ENCODE measurements at places on chromosomes 5 and 9.

DNA sequence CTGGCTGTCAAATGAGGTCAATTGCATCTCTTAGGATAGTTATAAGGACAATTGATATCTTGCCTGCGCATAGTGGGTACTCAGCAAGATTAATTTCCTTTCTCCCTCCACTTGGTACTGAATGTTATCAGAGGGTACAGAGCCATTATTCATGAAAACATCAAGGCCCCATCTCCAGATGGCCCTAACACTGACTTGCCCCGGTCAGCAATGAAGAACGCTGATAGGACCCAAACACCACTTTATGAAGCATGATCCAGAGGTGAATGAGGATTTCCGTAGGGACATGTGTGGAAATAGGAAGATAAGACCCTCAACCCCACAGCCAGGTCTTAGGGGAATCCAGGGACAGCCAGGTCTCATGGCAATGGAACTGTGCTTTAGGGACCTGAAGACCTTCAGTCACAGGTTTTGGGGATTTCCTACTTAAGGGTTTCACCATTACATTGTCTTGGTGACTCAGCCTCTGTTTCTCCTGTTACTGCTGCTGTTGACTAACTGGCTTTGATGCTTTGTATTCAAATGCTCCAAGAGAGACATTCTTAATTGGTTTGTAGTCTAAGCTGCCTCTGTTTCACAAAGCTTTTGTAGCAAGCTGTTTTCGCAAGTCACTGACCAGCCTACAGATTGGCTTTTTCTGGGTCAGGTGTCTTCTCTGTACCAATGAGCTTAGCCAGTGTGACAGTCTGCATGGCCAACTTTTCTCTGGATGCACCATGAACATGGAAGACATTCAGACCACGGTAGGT, 35.3 kb upstream of the IQGAP2 start:
- no peak for DNase-seq

DNA sequence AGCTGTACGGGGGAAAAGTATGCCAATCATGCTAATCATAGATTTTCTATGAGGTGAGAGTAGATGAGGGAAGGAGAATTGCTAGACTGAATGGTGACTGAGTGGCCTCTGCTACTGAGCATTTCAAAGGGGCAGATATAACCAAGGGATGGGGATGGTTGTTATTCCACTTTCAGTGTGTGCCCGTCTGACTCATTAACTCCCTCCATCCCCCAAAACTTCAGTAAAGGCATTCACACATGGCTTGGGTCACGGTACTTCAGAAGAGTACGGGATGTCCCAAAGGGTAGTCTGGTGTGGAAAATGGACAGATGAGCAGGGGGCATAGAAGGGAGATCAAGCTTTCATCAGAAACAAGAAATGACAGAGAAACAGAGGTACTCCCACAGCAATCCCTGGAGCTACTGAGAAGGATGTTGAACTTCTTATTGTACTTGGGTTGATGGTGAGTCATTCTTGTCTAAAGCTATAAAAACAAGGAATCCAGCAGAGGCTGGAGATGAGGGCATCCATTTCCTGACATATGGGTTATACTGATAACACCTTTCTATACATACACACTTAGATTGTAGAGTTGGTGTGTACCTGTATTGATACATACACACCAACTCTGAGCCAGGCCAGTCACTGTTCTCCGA, 8.9 kb upstream of the TLE4 start:
- no peak for DNase-seq

DNA sequence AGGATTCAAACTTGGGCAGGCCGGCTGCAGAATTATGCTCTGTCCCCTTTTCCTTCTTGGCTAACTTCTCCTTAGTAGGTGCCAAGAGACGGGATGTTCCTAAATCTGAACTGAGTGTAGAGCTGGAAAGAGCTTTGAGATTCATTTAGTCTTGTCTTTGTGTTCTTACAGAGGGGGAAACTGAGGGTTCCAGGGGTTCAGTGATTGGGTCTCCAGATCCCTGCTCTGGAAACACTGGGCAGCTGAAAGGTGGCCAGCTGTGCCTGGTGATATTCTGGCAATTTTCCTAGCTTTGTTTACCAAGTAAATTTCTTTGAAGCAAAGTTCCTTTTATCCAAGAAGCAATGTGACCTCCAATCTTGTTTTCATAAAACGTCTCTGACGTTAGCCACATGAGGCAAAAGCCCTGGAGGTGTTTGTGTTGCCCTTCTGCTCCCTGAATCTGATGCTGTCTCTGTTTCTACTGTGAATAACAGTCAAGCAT, 288.7 kb downstream of the ZSWIM6 start:
- no peak for DNase-seq

- DNase-seq: no peak
These were observed 142.0 kb upstream of the SHB start for GRCh38 chr9:38211002-38211401.

- no peak for DNase-seq
These were observed 135.3 kb downstream of the CETN3 start for GRCh38 chr5:90274216-90274615.

DNA sequence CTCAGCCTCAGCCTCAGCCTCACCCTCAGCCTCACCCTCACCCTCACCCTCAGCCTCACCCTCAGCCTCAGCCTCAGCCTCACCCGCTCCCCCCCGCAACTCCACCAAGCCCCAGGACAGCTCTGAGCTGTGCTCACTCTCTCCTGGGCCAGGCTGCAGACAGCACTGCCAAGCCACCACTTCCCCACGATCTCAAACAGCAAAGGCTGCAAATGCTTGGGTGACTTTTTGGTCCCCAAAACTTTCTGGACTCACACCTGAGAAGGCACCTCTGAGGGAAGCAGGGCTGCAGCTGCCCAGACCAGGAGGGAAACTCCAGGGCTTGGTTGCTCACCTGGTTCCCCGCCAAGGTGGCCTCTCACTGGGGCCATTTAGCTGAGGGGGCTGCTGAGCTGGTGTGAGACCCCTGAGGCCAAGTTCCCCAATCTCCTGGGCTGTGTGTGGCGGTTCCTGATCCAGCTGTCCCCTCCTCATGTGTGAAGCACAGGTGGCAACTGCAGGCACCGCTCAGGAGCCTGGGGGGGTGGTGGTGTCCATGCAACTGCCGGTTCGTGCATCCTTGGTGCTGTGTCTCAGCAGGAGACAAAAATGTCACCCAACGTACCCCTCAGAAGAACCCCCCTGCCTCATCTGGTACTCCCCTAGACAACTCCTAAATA, 17.8 kb downstream of the MRPL36 start:
- no peak for DNase-seq

DNA sequence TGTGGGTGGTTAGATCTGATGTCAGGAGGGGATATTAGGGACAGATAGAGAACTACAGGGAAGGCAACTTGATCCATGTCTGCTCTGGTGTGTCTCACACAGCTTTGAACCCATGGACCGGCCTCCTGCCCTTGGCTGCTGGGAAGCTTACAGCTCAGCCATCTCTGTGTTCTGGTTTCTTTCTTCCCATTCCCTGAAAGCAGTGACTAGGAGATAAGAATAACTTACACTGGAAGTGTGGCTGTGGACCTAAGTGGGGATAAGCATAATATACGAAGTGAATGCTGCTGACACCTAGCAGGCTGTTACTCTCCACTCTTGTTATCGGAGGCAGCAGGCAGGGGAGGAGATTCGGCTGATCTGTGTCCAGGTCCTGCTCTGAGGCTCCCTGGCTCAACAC, 282.3 kb upstream of the TUT7 start:
- DNase-seq: no peak

GRCh38 chr9:18881758-18882157, 151.3 kb downstream of the SAXO1 start:
- DNase-seq: no peak

- DNase-seq: no peak
These were observed 92.5 kb upstream of the ZNF366 start for GRCh38 chr5:72599519-72600370.

DNA sequence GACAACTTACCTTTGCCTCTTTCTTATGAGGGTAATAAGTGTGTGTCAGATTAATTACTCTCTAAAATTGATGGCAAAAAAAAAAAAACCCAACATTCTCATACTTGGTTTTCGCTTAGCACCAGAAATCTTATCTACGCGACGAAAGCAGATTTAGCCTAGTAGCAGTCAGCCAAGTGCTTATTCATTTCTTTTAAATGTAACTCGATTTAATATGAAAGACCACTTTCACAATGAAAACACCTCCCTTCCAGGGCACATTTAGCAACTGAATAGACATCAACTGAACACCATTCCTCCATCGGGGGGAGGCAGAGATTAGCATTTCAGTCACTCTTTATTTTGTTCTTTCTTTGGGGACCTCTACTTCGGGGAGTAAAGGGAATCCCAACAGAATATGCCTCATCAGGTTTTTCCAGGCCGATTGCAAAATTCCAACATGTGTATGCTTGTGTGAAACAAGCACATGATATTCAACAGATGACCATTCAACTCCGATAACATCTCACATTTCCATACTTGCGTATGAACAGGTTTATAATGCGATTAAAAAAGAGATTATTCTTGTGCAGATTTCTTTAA, 124.1 kb upstream of the RETREG1 start:
- DNase-seq: no peak

GRCh38 chr9:94935396-94935795, 208.9 kb downstream of the AOPEP start:
- DNase-seq: no peak

DNA sequence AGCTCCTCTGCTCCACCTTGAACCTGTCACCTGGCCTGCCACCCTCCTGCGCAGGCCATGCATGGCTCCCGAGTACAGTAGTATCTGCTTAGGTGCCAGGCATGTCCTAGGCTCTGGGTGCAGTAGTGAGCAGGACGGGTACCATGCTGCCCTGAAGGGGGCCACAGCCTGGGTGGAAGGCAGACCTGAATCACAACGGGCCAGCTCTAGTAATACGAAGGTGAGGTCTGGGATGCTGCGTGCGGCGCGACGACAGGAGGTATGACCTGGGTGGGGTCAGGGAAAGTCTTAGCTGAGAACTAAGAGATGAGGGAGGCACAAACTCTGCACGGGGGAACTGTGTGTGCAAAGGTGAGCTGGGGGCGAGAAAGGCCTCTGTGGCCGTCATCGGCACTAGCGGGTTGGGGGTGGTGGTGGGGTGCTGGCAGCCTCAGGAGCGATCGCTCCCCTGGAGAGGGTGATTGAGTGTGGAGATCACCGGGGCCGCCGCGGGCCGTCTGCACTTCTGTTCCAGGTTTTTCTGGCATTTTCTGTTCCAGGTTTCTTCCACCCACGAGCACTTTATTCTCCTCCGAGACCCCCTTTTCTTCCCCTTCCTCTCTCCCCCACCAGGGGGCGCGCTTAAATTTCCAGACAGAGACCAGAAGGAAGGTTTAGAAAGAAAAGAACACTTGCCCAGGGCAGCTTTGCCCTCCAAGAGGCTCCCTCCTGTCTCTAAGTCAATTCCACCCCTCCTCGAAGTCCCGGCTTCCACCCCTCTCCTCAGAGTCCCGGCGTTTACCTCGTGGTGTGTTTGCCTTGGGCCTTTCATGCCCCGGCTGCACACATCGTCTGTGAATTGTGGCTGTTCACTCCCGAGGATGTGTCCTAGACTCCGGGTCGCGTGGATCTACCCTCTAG, 15.1 kb downstream of the PDLIM4 start:
- DNase-seq: peak; percentile 42

DNA sequence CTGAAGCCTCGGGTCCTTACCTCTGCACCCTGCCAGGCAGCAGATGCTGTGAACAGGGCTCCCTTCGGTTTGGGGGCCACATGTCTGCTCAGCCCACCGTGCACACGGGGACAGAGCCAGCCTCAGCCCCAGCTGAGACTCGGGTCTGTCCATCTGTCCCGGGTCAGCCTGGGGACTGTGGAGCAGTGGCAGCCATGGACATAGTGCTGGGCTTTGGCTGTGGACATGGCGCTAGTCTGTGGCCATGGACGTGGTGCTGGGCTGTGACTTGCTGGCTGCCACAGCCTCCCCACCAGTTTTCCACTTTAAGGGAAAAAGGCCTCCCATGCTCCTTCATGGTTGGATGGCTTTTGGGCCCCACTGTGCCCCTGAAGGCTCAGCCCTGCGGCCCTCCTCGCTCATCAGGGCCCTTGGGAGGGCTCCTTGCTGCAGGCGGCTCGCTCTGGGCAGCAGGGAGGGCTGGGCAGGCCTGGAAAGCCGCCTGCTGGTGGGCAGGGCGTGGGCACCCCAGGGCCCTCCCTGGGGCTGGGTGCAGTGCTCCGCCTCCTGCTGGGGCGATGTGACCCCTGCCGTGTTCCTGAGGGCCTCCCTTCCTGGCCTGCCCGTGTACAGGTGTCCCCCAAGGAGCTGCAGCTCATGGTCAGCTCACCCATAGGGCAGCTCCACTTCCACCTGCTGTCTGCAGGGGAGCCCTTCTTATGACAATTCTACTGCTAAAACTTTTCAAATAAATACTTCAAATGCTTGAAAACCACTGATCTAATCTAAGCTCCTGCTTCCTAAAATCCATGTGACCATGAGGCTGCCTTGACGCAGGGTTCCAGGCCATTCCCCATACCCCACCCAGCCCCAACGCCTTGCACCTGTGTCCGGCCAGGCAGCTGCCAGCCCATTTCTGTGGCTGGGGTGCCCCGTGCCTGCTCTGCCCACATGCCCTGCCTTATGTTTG, 112.1 kb upstream of the LMX1B start:
- no peak for DNase-seq

DNA sequence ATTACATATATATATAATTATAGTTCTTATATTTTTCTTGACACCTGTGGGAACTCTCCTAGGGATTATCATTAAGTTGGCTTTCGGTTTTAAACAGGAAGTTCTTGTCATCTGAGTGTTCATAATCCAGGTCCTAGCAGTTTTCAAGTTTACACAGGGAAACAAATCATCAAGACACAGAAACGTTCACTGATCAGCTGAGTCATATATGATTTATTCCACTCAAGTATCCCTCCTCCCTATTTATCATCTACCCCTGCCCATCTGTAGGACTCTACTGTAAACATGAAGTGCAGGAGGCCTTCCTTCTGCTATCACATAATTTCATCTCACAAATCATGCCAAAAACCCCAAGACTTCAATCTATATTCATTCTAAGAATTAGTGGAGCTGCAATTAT, 6.3 kb downstream of the SLC25A51 start:
- DNase-seq: no peak

Measured in activated CD8-positive, alpha-beta memory T cell treated with anti-CD3 and anti-CD28 coated beads for 48 hours (primary cell).